ENCODE measurements at places on chromosomes 16 and 17.

DNA sequence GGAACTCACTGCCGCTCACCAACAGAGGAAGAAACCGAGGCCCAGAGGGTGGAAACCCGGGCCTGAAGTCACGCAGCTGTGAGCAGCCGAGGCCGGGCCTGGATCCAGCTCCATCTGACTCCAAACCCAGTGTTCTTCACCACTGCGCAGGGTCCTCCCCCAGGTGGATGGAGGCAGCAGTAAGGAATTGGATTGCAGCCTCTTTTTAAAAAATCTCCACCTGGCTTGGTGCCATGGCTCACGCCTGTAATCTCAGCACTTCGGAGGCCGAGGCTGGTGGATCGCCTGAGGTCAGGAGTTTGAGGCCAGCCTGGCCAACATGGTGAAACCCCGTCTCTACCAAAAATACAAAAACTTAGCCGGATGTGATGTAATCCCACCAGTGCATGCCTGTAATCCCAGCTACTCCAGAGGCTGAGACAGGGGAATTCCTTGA lies 177.2 kb downstream of the FOXL1 start:
- no peak for DNase-seq

GRCh38 chr16:12009462-12009861 lies 32.9 kb downstream of the SNX29 start:
- DNase-seq = no peak

DNA sequence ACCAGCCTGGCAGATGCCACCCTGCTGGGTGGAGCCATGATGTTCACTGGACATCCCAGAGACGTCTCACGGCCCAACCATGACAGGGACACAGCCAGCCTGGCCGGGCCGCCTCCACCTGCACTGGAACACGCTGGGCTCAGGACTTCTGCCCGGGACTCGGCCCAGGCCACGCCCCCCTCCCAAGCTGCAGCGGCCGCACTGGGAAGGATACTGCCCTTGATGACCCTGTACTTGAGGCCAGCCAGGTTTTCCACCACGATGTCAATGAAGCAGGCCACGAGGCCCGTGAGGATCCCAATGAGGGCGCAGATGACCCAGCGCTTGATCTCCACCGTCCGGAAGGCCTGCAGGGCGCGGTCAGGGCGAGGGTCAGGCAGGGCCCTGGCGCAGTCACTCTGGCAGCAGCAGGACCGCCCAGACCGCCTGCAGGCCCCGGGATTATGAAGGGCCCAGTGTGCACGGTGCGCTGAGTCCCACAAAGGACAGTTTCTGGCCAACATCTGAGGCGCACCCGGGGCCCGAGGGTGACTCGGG lies 14.2 kb downstream of the CLCN7 start:
- no peak for DNase-seq

- no peak for DNase-seq
Observed at GRCh38 chr16:86367291-86368072, 142.8 kb upstream of the FOXF1 start.

DNA sequence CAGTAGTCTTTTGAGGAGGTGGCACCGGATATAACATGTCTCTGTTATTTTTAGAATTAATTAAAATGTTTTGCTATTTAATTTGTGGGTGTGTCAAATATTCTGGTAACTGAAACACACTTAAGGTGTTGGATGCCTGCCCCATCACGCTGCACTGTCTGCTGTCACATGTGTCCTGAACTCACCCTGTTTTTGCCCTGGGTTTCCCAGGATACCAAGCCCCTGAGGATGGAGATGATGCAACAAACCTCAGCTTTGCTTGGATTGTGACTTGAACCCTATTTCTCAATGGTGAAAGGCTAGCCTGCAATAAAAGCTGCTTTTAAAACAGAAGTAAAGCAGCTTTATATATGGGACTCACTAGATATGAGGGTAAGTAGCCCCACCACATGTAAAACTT lies 11.5 kb upstream of the DUSP14 start:
- no peak for DNase-seq

DNA sequence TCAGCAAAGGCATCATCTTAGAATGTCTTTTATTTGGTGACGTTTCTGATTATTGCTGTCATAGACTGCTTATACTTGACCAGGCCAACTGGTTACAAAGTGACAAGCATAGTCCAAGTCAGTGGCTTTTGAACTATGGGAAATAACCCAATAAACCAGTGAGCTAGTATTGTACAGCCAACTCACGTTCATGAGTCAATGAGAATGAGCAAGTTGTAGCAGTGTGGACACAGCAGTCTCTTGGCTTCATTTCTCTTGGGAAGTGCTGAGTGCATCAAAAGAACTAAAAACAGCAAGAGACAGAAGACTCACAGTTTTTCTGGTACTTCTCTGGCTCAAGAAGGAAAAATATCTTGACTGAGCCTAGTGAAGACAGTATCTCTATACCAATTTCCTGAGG lies 36.9 kb upstream of the CRISPLD2 start:
- DNase-seq = no peak

- DNase-seq = no peak
Observed at GRCh38 chr17:74453665-74454196, 12.7 kb upstream of the CD300A start.

- no peak for DNase-seq
Observed at GRCh38 chr16:77328274-77328673, 106.6 kb downstream of the ADAMTS18 start.

DNA sequence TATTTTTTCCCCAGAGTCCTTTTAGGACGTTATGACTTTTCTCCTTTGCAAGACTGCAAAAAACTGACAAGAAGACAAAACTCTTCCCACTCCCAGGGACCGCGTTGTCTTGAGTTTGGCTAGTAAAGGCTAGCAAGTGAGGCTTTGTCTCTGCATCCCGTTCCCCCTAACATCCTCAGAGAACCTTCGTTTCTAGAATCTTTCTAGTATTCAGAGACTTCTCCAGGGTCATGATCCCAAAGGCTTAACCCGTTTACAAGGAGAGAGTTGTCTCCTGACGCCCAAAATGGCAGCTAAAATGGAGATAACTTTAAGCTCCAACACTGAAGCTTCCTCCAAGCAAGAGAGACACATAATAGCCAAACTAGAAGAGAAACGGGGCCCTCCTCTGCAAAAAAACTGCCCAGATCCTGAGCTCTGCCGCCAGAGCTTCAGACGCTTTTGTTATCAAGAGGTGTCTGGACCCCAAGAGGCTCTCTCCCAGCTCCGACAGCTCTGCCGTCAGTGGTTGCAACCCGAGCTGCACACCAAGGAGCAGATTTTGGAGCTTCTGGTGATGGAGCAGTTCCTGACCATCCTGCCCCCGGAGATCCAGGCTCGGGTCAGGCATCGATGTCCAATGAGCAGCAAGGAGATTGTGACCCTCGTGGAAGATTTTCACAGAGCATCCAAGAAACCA lies 843 bp downstream of the ZNF174 start:
- DNase-seq = no peak

- DNase-seq = no peak
Observed at GRCh38 chr17:50288306-50288705, 14.0 kb downstream of the TMEM92 start.

- no peak for DNase-seq
Observed at GRCh38 chr16:82265809-82266208, 95.8 kb upstream of the MPHOSPH6 start.

GRCh38 chr16:21560462-21560861 lies 38.9 kb upstream of the METTL9 start:
- DNase-seq = no peak

- DNase-seq = no peak
Observed at GRCh38 chr17:45813048-45813725, 29.1 kb downstream of the CRHR1 start.

DNA sequence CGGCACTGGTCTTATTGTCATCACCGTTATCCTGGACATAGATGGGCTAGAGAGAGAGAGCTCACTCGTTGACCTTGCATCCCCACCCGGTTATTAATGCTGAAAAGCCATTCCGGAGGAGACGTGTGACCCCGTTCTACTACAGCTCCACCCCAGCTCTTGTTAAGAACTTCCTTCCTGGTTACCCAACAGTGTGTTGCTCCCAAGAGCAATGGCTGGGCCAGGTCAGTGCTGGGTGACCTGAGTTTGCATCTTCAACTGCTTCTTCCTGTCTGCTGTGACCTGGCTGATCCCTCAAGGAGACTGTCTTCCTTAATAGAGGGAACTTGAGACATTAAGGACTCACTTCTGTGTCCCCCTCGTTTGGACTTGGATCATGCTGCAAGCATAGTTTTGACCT lies 96.1 kb upstream of the SDK2 start:
- no peak for DNase-seq

- DNase-seq = no peak
Observed at GRCh38 chr17:75856062-75856756, 1.1 kb upstream of the WBP2 start.

- DNase-seq = no peak
Observed at GRCh38 chr16:17433577-17434451, 36.9 kb downstream of the XYLT1 start.

- DNase-seq = no peak
Observed at GRCh38 chr16:48129926-48130325, 25.9 kb downstream of the ABCC12 start.

DNA sequence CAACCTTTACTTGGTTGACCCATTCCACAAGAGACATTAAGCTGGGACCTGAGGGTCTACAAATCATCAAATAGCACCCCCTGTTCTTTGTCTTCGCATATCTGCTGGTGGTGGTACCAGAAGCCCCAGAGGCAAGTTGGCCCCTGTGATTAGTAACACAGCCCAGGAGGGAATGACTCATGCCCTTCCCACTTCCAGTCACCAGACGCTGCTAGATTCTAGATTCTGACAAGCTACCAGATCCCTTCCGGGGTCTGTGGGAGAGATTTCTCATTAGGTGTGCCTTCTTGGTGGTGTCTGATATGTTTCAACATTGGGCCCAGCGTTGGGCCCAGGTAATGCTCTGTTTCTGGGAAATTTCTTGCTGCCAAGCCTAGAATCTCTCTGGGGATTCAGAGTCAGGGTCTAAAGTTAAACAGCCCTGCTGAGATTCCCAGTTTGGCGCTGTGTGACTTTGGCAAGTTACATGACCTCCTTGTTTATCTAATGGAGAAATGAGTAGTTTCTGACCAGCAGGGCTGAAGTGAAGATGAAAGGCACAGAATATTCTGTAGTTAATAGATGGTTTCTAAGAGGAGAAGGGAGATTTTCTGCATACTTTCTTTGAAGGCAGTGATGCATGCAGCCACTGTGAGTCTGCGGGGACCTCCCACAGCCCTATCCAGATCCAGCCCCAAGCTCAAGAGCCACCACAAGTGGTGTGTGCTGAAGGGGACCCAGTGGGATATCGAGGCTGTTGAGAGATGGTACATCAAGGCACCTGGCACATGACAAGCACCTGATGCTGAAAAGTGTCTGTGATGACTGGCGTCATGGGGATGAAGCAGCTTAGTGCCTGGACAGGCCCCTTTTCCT lies 3.9 kb downstream of the TRPV2 start:
- no peak for DNase-seq

GRCh38 chr16:85709766-85710585 lies 21.2 kb upstream of the GINS2 start:
- no peak for DNase-seq

DNA sequence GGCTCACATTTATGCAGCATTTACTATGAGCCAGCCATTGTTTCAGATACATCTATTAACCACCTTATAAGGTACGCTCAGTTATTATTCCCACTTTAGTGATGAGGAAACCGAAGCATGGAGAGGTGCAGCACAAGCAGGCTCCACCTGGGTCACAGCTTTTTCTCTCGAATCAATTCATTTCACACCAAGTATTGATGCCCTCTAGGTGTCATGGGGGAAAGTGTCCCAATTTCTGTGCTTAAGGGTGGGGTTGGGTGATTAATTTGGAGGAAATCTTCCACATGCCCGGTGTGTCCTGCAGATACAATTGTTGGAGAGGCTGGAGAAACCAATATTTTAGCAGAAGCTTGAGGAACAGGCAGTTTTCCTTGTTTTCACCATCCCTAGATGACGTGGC lies 62.7 kb upstream of the DNAJA2 start:
- DNase-seq = no peak

GRCh38 chr16:52209227-52209626 lies 337.7 kb downstream of the TOX3 start:
- DNase-seq = no peak

DNA sequence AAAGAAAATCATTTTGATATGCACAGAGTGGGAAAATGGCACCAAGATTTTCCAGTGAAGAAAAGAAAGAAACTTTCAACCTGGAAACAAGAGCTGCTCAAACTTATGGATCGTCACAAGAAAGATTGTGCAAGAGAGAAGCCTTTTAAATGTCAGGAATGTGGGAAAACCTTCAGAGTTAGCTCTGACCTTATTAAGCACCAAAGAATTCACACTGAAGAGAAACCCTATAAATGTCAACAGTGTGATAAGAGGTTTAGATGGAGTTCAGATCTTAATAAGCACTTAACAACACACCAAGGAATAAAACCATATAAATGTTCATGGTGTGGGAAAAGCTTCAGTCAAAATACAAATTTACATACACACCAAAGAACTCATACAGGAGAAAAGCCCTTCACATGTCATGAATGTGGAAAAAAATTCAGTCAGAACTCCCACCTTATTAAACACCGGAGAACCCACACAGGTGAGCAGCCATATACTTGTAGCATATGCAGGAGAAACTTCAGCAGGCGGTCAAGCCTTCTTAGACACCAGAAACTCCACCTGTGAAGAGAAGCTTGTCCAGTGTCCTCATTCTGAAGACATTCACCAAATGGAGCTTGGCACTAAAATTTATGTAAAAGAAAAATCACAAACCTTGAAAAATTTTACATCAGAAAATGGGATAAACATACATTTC lies 12.2 kb downstream of the ZNF75A start:
- DNase-seq = no peak

DNA sequence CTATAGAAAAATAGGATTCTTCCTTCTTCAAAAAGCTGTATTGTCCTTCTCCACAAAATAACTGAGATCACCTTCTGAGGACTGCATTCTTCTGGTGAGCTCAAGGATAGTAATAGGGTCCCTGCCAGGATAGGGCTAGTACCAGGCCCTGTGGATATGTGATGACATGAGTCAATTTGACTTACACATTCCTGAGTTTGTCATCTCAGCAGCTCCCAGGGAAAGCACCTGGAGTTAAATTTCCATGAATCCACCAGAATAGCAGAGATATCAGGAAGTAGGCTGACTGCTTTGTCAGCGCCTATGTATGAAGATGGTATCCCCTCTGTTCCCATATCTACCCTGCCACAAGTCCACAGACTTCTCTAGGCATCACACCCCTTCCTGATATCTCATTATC lies 225.8 kb downstream of the PMP22 start:
- no peak for DNase-seq

- DNase-seq = no peak
Observed at GRCh38 chr17:82889496-82890338, 49.9 kb upstream of the ZNF750 start.

GRCh38 chr17:71035226-71035625 lies 865.9 kb downstream of the KCNJ2 start:
- DNase-seq = no peak

GRCh38 chr16:2386990-2387389 lies 42.3 kb upstream of the CCNF start:
- DNase-seq = no peak

Measured in NCI-H2107 (cell line).